ENCODE measurements at places on chromosomes 6 and 20. TPM values are rescaled to one million over a fixed set of nuclear protein-coding genes. Genes with fewer than 3 reads are reported as not detected.

DNA sequence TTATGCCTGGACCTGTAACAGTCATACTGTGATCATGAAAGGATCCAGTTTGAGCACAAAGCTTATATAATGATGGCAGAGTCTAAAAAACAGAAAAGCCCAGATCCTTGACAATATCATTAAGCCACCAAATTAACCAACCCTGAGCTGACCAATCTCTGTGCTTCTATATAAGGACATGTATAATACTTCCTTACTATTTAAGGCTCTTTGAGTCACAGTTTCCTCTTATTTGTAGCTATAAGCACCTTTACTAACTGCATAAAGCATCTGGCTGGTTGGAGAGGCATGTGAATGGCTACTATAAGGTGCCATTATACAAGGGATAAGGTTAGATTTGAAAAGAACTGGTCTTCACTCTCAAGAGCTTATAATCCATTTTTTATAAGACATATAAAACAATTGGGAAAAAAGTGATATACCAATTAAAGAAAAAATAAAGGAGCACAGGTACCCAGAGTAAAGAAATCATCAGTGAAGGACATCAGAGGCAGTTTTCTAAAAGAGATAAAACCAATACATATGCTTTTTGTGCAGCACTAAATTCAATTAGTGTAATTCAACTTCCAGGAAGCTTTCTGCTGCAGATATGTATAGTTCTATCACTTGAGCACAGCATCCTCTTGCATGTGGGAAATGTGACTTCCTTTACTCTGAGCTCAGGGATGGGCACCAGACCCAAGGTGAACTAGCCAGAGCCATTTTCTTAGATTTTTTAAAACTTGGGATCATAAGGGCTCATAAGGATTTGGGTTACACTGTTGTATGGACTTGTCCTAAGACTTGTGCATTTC lies 121.0 kb downstream of the BTBD9 start:
- no peak for DNase-seq

The PRKN gene
- 3.4 TPM for total RNA-seq

DNA sequence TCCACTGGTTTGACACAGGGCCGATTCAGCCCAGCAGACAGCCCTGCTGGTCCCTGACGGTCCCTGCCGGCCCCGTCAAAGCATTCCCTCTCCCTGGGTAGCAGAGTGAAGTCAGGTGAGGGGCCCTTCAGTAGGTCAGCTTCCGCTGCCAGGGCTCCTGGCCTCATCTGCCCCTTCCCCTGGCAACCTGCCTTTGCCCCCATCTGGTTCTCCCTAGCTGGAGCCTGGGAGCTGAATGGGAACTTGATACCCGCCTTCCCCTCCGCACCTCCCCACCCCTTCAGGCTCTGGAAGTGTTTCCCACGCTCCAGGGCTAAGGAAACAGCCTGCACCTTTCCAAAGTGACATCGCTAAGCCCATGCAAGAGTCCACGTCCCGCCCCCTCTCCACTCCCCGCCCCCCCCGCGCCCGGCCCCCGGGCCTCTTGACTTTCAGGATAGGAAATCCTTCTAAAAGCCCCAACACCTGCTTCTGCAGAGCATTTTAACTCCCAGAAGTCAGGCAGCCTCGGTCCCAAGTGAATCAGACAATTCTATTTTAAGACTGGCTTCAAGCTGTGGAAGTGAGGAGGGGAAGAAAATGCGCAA lies 53.3 kb downstream of the ISM1 start:
- DNase-seq = no peak

The SLC4A11 gene
- 16.3 TPM for total RNA-seq

GRCh38 chr6:147859071-147859470 lies 350.6 kb downstream of the SAMD5 start:
- DNase-seq = no peak

The ZNF391 gene
- total RNA-seq = 0.68 TPM

The SAMD5 gene
- 16.2 TPM for total RNA-seq

DNA sequence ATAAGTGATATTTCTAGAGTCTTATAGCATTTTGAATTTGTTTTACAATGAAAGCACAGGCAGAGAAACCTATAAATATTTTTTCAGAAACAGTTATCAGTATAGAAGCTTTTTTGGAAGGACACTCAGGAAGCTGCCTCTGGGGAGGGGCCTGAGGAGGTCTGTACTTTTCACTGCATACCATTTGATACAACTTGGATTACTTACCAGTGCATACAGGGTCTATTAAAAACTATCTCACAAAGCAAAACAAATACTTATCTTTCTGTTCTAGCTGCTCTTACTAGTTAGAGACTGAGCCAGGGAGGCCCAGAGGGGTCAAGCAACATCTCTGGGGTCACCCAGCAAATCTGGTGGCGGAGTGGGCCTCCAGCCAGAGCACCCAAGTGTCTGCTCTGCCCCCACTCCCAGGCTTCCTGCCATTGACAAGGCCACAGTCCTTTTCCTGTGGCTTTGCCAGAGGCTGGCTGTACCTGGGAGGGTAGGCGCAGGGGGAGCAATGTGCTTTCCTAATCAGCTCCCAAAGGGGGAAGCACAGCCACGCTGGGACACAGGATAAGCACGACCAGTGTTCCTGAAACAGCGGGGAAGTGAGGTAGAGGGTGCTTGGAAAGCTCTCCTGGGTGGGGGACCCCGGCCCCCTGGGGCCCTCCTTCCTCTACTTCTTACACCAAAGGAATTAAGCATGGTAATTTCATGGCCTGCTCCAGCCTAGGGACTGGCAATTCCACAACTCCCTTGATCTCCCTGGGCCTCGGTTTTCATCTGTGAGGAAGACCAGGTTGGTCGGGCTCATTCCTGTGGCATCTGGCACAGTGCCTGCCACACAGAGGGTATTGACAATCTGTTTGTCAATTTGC lies 7.8 kb downstream of the TCF15 start:
- DNase-seq = no peak

The B3GALT4 gene
- total RNA-seq = 17.3 TPM

- DNase-seq = no peak
Observed at GRCh38 chr6:15481390-15482291, 181.2 kb downstream of the DTNBP1 start.

- no peak for DNase-seq
Observed at GRCh38 chr6:138155443-138155842, 6.3 kb upstream of the ARFGEF3 start.

The MCHR2 gene
- not detected for total RNA-seq
